Stimulated activated CD4-positive, alpha-beta T cell treated with anti-CD3 and anti-CD28 coated beads, Interleukin-12 subunit alpha, Interleukin-12 subunit beta, amount 100 ng/mL, for 24 hours (primary cell): ENCODE measurements at places on chromosomes 3 and 15.
A peak's percentile ranks its signal among the peaks of the same experiment; 100 is the strongest.

DNA sequence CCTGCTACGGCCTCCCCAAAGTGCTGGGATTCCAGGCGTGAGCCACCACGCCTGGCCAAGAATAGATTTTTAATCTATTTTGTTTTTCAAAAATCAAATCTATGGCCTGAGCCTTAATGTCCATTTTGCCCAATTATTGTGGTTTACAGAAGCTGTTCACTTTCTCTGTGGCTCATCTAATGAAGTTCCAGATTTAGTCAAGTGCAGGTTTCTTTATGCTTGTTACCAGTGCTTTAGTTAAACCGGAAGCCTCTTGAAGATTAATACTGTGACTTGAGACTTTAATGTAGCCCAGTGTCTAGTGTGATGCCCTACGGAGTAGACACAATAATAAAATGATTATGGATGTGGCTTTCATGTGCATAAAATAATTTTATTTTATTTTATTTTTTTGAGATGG, 16.5 kb upstream of the EDEM1 start:
- DNase-seq, result no peak

- no peak for DNase-seq
Observed at GRCh38 chr3:8872261-8872660, 91.0 kb downstream of the RAD18 start.

DNA sequence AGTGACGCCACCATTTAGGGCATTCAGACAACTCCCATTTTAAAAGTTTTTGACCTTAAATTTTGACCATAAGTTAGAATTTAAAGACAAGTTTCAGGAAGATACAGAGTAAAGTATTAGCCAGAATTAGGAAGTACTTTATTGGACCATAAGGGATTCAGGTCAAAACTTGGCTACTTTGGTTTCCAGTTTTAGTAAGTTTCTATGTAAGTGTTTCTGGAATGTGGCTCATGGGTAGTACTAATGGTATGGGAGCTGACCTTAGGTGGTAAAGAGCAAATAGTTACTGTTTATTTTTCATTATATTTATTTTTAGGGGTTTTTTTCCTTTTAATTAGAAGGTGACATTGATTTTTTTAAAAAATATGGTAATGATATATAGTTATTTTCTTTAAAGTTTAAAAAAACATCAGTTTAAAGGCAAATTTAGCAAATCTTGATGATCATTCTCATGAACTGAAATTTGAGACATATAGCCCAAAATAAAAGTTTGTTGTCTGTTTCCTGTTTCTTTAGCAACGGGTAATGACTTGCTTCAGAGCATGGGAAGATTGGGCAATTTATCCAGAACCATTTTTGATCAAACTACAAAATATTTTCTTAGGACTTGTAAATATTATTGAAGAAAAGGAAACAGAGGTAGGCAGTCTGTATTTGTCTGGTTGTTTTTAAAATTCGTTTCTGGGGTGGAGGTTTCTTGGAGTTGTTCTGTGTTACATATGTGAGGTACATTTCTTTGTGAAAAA, 34.3 kb downstream of the U2SURP start:
- DNase-seq, result no peak

DNA sequence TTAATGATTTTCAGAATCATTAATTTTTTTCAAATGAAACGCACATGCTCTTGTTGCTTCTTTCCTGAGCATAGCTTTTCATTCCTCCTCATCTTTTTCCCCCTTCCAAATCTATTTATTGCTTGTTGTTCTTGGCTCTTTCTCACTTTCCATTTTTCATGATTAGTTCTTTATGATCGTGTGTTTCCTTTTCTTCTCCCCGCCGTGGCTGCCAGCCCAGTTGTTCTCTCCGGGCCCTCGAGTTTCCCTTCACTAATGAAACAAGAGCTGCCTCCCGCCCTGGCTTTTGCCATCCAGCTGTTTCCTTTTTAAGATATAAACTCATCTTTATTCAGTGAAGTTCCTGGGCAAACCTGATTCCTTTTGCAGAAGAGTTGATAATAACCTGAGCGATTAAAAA, 170.2 kb upstream of the NR2F2 start:
- no peak for DNase-seq

DNA sequence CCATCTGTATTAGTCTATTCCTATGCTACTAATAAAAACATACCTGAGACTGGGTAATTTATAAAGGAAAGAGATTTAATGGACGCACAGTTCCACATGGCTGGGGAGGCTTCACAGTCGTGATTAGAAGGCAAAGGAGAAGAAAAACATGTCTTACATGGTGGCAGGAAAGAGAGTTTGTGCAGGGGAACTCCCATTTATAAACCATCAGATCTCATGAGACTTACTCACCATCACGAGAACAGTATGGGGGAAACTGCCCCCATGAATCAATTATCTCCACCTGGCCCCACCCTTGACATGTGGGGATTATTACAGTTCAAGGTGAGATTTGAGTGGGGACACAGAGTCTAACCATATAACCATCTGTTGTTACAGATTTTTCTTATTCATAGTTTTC, 42.1 kb upstream of the MB21D2 start:
- DNase-seq, result no peak

DNA sequence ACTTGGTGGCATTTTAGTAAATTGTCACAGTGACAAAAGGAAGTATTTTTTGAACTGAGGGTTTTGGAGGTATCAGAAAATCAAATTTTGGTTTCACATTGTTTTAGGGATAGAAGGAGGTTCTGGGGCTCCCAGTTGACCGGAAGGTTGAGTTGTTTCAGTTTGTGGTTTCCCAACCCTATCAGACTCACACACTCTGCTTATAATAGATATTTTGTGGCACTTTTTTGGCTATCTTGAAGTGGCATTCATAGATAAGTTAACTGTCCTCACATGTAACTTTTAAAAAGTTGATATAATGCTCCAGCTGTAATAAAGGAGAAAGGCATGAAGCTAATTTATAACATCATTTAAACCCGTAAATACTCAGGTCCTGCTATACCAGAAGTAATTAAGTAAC, 12.8 kb downstream of the ARMC8 start:
- DNase-seq, result no peak

DNA sequence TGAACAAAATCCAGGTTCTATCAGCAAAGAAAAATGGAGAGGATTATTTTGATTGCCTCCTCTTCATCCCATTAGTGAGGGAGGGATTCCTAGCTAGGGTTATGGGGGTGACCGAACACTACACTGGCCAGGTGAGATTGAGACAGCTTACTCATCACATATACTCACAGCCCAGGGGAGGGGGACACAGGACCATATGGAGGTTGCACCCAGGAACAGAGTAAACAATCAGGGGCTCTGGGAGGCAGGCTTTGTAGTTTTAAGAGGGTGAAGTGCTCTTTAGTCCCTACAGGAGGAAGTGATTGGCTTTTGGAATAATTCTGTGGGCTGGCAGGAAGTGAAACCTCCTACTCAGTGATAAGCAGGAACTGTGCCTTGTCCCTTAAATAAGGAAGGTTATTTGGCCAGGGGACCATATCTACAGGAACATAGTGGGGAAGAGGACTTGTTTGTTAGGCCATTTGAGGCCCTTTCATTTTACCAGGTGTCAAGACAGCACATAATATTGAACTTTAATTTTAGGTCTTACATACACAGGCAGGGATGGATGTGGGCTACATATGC, 17.5 kb upstream of the KCTD6 start:
- no peak for DNase-seq

DNA sequence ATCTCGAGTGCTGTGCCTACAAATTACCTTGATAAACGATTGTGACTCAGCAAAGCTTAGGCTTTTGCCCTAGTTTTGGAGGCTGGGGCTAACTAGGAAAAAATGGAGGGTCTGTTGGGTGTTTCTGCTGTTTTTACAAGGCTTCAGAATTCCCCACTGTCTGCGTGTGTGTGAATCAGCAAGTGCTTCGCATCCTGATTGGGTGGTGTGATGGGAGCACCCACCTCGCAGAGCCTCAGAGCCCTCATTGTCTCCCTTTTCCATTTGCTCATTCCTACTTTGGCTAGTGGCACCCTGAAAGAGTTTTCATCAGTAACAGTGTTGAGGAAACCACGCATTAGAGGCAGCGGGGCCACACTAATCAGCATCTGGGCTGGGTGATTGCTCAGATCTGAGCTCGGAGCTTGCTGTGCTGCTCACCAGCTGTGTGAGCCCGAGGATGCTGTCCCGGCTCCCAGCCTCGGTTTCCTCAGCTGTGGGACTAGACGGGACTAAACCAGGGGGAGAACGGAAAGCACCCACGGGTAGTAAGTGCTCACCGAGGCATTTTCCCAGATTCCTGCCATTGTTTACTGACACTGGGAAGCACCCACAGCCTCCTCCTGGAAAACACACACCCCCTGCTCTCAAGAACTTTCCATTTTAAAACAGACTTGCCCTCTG, 40.6 kb downstream of the GOLGA8S start:
- no peak for DNase-seq

GRCh38 chr3:48141604-48142137, 46.5 kb downstream of the CDC25A start:
- DNase-seq, result no peak

DNA sequence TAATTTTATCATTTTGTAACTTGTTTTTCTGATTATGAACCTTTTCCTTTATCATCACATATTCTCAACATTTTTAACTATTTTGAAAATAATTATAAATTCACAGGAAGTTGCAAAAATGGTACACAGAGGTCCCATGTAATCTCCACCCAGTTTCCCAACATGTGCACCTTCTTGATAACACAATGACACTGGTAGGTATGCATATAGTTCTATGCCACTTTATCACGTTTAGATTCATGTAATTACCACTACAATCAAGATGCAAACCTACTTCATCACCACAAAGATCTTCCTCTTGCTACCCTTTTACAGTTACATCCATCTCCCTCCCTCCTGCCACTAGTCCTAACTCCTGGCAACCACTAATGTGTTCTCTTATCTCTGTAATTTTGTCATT, 413.9 kb downstream of the SHQ1 start:
- DNase-seq, result no peak

GRCh38 chr3:112640930-112641801, at the start of gene CCDC80:
Gene CCDC80, minus strand, starts transcription at chr3:112641143. Its CDS starts 1,238 bp downstream, at chr3:112639905.
- DNase-seq, result no peak

GRCh38 chr3:86774082-86774691, 216.8 kb downstream of the VGLL3 start:
- DNase-seq, result no peak

DNA sequence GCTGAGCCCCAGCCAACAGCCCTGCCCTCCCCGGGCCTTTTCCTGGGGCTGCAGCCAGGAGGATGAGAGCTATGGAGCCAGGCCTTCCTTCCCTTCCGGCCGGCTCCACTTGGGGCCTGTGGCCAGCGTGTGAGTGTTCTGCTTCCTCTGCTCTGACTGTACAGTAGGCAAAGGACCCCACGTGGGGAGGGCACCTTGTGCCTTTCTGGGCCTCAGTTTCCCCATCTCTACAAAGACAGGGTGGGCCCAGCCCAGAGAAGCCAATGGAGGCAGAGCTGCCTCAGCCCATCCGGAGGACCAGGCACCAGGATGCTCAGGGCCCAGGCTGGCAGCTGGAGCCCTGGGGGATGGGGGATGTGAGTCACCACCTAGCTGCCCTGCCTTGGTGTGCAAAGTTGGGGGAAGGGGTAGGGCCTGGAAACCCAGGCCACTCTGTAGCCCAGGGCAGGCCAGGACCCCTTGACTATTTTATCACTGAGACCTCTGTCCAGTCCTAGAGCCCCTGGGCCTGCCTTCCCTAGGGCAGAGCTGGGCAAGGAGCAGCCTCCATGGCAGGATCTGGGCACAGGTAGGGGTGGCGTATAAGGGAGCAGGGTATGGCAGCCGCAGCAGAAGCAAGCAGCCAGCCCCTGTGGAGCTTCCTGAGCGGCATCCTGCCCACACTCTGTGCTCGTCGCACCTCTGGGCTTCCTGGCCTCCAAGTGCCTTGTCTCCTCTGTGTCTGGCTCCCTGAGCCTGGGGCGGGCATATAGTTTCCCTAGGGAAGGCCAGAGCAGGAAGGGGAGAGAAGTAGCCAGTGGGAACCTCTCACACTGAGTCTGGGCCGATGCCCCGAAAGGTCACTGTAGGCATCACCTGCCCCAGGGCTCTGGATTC, 1.8 kb downstream of the PSTPIP1 start:
- peak; percentile 55 for DNase-seq

DNA sequence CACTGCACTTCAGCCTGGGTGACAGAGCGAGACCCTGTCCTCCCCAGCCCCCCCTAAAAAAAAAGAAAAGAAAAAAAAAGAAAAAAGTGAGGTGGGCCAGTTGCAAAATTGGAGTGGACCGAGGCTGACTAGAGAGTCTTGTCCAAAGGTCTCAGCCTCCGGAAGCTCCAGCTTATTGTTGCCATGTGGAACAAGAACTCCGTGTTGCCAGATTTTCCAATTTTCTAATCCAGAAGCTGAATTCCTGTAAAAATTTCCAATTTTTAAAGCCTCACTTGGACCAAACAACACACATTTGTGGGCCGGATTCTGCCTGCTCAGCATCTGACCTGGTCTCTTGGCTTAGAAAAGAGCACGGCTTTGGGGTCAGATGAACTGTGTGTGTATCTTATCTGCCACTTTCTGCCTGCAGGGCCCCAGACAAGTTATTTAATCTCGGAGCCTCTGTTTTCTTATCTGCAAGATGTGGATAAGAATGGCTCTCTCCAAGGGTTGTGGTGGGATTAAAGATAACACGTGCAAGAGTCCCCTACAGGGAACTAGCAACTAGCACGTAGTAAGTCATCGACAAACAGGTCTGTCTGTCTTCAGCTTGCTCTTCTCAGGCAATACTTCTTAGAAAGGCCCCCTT, 73.7 kb upstream of the TLE3 start:
- no peak for DNase-seq

GRCh38 chr15:72968531-72968922, 83.7 kb upstream of the NEO1 start:
- DNase-seq, result no peak

DNA sequence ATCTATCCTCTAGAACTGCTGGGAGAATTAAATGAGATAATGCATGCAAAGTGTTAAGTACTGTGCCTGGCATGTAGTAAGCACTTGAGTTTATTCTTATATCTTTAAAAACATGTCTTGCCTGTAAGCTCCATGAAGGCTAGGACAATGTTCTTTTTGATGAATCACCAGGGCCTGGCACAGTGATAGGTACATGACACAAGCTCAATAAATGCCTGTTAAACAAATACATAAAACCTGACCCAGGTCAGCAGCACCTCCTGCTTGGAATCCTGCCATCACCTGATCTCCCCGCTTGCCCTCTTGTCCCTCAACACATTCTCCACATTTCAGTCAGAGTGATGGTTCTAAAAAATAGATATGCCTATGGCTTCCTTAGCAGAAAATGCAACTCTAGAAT, 186.8 kb downstream of the CHST2 start:
- DNase-seq, result no peak

DNA sequence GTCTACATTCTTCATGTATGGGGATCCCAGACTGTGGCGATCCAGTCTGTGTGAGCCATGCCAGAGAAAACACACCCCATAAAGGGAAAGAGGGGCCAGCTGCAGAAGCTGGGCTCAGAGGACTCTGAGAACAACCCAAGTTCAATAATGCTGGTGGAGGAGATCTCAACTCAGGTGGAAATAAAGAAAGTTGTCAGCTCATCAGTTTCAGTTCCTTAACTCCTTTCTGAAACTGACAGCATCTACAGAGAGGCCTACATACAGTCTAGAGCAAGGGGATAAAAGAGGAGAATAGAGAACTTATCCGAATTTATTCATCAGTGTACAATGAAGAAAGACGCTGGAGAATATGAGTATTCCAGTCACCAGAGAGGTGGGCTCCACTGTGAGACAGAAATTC, 77.0 kb downstream of the NTRK3 start:
- no peak for DNase-seq
